SK-N-SH (cell line): ENCODE measurements at places on chromosomes 13 and 19.

DNA sequence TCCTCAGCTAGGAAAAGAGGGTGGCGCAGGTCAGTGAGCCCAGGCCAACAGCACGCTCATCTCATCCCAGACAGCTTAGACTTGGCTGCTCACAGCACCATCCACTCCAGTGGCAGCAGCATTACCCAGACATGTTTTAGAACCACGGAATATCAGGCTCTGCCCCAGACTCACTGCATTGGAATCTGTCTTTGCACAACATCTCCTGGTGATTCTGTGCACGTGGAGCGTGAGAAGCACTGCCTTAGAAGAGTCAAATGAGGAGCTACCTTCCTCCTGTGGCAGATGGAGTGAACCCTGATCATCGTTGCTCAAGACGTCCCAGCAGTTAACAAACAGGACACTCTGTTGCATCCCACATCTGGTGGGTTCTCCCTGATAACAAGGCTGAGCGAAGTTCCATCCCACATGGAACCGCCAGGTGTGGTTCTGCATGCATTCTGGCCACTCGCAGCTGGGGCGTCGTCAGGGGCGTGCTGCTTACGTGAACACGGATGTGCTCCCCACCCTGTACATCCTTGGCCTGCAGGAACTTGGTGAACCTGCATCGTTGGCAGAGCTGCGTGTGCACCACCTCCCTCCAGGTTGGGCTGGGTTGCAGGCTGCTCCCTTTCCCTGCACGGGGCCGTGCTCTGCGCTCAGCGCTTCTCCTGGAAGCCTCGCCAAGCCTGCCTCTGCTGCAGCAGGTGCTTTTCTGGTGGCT lies 25.2 kb upstream of the ATP11A start:
- no peak overlapping the region for H3K4me3 ChIP-seq
- no peaks in the 10 kb centered on the region for H3K36me3 ChIP-seq
- no peaks in the 10 kb centered on the region for H3K4me1 ChIP-seq
- H3K27ac ChIP-seq: no peak overlapping the region
- H3K27me3 ChIP-seq: no peaks in the 10 kb centered on the region

- H3K27me3 ChIP-seq: peaks cover 3% of the 10 kb centered on the region; the same call in 1 of the 2 replicates
- no peaks in the 10 kb centered on the region for H3K36me3 ChIP-seq
- no peaks in the 10 kb centered on the region for H3K4me1 ChIP-seq
- no peak overlapping the region for H3K27ac ChIP-seq
Measured at GRCh38 chr13:111485491-111486250, 165.2 kb downstream of the TEX29 start.

DNA sequence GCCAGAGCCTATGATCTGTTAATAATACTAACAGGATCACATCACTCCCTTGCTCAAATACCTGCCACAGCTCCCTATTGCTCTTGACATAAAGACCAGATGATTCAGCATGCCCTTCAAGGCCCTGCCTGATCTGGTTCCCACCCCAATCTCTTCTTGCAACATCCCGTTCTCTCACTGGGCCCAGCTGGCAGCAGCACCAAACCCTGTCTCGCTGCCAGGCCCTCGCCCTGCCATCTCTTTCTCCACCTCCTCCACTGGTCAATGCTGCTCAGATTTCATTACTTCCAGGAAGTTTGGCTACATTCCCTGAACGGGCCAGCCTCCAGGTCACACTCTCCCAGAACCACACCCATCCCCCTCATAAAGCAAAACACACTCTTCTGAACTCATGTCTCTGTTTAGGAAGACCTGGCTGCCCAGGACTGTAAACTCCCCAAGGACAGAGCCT lies 8.6 kb upstream of the BCAT2 start:
- no peak for DNase-seq
- H3K27ac ChIP-seq: no peak overlapping the region
- no peak overlapping the region for H3K4me3 ChIP-seq
- H3K27me3 ChIP-seq: no peaks in the 10 kb centered on the region
- no peaks in the 10 kb centered on the region for H3K4me1 ChIP-seq

- no peaks in the 10 kb centered on the region for H3K36me3 ChIP-seq
- H3K4me1 ChIP-seq: no peaks in the 10 kb centered on the region
- no peak overlapping the region for H3K27ac ChIP-seq
- no peaks in the 10 kb centered on the region; the same call in 1 of the 2 replicates for H3K27me3 ChIP-seq
- DNase-seq: no peak
Measured at GRCh38 chr13:110971486-110971885, 56.6 kb upstream of the ANKRD10 start.

GRCh38 chr19:3893509-3894179 lies 13.2 kb downstream of the ATCAY start:
- H3K4me3 ChIP-seq: no peak overlapping the region
- DNase-seq: no peak
- H3K27ac ChIP-seq: no peak overlapping the region
- H3K36me3 ChIP-seq: no peaks in the 10 kb centered on the region

- no peak for DNase-seq
- H3K4me1 ChIP-seq: peaks cover 15% of the 10 kb centered on the region; the same call in 1 of the 2 replicates
- H3K27ac ChIP-seq: no peak overlapping the region
- no peaks in the 10 kb centered on the region; the same call in 1 of the 2 replicates for H3K27me3 ChIP-seq
- H3K4me3 ChIP-seq: no peak overlapping the region
- no peaks in the 10 kb centered on the region for H3K36me3 ChIP-seq
Measured at GRCh38 chr19:374886-375235, 30.3 kb upstream of the MIER2 start.
